ENCODE measurements at places on chromosomes 3 and 15.

- peak; percentile 64 for DNase-seq
Observed at GRCh38 chr15:57503051-57503702, 88.5 kb upstream of the MYZAP start.

DNA sequence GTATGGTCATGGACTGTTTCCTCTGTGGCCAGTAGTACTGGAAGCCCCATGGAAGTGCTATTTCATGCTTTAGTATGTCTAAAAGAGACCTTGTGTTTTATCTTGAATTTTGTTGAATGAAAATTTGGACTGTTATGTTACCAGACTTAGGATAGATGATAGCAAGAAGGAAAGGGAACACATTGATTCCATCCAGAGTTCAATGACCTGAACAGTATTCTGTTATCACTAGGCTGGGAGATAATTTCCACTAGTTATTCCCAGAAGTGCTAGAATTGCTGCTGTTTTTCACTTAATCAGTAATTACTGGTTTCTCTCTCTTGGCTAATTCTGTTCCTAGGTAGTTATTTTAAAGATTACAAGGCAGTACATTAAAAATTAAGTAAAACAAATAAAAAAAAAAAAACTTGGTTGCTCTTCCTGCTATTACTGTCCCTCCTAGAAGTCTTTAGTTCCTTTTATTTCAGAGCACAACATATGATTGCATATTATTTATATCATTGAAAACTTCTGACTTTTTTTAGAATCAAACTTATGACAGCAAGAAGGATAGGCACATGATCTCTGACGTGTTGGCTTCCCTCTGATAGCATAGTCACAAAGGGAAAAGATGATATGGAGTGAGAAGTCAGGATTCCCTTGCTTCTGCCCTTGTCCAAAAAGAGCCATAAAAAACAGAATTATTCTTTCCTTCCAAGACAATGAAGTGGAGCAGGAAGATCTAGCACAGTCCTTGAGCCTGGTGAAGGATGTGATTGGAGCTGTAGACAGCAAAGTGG, 72.2 kb downstream of the KLHL25 start:
- no peak for DNase-seq

- DNase-seq: no peak
Observed at GRCh38 chr3:154224866-154225265, 99.4 kb downstream of the DHX36 start.

DNA sequence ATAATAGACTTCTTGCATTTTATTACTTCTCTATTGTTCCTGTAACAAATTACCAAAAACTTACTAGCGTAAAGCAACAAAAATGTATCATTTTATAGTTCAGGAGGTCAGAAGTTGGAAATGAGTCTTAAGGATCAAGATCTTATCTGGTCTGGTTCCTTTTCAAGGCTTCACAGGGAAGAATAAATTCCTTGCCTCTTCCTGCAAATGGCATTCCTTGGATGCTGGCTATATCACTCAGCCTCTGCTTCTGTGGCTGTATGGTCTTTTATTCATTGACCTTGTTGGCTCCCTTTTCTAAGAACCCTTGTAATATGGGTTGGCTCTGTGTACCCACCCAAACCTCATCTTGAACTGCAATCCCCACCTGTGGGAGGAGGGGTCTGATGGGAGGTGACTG, 478.4 kb upstream of the THBS1 start:
- DNase-seq: peak; percentile 60

DNA sequence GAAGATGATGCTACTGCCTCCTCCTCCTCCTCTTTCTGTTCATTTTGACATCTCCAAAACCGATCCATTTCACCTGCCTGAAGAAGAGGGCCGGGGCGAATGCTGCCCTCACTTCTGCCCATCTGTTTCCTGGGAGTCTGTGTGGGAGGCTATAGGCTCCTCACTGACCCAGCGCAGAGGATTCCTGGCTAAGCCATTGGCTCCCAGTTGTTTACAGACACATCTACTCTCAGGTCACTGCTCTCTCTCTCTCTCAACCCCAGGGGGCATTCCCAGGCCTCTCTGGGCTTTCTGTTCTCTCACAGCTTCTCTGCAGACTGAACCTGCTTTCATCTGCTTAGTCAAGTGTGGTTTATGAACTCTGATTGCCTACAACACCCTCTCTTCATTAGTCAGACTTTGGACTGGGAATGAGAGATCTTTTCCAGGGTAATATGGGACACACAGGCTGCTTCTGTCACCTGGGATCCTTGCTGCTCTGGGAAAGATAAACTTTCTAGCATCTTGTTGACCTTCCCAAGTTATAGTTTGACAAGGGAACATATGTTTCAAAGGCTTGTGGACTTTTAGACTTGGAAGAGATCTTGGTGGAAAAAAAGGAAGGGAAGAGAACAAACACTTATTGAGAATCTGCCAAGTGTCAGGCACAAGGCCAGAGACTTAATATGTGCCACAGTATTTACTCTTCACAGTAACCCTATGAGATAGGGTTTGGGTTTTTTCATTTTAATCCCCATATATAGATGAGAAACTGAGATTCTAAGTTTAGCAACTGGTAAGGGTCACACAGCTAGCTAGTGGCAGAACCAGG, 30.2 kb upstream of the USP3 start:
- peak; percentile 78 for DNase-seq

- peak; percentile 45 for DNase-seq
Observed at GRCh38 chr3:134797057-134797740, 2.1 kb downstream of the EPHB1 start.

DNA sequence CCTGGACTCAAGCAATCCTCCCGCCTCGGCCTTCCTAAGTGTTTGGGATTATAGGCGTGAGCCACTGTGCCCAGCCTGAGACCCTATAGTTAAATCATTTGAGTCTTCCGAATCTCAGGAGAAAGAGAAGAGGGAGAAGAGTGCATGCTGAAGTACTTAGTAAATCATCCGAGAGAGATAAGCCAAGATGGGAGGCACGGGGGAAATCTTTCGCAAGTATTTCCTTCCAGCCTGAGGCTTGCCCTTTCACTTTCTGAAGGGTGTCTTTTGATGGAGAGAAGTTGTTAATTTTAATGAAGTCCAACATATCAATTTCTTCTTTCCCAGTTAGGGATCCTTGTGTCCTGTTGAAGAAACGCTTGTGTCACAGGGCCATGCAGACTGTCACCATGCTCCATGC, 97.1 kb upstream of the SLC6A6 start:
- DNase-seq: no peak

GRCh38 chr3:58234516-58234931, 3.1 kb upstream of the ABHD6 start:
- no peak for DNase-seq

- DNase-seq: no peak
Observed at GRCh38 chr15:66041276-66041675, 172.0 kb downstream of the RAB11A start.

GRCh38 chr3:71421475-71421819, 162.1 kb downstream of the FOXP1 start:
- DNase-seq: no peak

- DNase-seq: no peak
Observed at GRCh38 chr3:134018406-134018805, 11.3 kb downstream of the SLCO2A1 start.

DNA sequence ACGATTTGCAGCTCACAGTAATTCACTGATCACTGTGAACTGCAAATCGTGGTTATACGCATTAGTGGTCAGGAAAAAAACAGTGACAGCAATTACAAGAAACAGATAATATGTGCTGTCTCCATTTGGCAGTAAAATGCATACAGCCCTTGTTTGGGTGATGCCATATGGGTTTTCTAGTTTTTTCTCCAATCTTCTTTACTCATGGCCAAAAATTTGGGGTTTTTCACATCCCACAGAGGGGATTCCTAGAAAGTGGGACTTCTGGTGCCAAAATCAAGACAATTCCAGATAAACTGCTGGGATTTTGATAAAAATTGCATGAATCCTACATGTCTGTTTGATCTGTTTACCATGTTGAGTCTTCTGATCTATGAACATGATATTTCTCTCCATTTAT, 15.6 kb downstream of the NDN start:
- no peak for DNase-seq

- no peak for DNase-seq
Observed at GRCh38 chr3:63611382-63611781, 41.1 kb upstream of the SNTN start.

- no peak for DNase-seq
Observed at GRCh38 chr15:60518511-60518910, 39.6 kb upstream of the ICE2 start.

DNA sequence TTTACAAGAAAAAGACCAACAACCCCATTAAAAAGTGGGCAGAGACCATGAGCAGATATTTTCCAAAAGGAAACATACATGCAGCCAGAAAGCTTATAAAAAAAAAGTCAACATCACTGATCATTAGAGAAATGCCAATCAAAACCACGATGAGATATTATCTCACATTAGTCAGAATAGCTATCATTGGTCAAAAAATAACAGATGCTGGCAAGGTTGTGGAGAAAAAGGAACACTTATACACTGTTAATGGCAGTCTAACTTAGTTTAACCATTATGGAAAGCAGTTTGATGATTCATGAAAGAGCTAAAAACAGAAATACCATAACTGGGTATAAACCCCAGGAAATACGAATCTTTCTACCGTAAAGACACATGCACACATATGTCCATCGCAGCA, 76.3 kb downstream of the SUCNR1 start:
- no peak for DNase-seq

DNA sequence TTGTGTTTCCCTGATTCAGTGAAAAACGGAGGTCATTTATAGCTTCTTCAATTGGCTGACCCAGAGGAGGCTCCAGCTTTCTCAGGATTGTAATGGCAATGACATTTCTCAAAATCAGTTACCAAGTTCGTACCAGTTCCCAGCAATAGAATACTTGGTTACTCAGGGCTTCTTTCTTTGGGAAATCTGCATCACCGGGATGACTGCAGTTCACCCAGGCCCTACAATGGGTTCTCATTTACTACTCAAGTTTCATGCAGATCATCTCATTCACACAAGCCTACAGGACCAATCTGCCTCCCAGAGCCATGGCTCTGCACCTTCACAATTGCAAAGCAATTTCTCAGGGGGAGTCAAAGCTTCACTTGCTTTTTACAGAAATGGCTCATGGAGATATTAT, 109.6 kb downstream of the FHIT start:
- peak; percentile 71 for DNase-seq

DNA sequence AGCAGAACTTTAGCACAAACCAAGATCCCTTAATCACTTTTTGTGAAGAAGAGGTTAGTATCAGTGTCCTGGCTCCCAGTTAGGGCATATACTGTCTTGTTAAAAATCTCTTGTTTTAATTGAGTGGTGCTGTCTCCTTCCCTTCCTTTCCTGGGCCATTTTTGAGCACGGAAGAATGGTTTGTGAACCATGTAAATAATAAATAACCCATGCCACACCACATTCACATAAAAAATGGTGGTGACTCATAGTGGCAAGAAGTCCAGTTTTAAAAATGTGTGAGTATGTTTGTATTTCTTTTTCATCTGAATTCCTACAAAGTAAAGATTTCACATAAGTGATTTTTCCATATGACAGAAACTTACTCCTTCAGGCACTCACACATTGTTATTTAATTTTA, 59.1 kb upstream of the SPRED1 start:
- no peak for DNase-seq

DNA sequence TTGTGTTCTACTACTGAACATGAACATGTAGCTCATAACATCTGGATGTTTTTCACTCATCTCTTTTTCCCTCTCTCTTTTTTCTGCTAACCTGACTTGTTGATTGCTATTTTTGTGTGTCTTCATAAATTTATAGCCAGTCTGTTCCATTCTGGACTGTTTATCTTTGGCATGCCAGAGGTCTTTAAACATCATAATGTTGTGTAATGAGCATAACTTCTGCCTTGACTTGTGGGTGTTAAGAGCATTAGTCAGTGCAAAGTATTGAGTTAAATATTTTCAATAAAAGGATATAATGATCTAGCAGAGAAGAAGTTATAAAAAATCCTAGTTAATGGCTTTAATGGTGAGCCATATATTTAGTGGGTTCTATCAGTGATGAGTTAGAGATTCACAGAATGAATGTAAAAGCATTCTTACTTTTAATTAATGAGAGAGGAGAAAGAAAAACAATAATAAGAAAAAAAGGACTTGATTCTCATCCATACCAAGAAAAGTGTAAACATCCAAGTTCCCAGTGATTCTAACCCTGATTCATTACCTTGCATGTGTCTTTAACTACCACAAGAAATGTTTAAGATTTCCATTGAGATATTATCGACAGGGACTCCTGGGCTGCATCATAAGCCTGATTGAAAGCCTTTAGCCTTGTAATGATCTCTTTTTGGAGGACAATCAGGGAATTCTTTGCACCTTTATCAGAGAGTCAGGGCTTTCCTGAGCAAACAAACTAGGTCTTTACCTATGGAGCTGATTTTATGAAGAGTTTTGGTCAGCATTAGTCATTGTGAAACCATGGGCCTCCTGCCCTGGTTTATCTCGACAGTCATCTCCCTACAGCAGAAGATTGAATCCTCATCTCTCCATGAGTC, 22.9 kb downstream of the MITF start:
- peak; percentile 70 for DNase-seq

GRCh38 chr15:61500951-61501620, 272.0 kb upstream of the RORA start:
- no peak for DNase-seq

DNA sequence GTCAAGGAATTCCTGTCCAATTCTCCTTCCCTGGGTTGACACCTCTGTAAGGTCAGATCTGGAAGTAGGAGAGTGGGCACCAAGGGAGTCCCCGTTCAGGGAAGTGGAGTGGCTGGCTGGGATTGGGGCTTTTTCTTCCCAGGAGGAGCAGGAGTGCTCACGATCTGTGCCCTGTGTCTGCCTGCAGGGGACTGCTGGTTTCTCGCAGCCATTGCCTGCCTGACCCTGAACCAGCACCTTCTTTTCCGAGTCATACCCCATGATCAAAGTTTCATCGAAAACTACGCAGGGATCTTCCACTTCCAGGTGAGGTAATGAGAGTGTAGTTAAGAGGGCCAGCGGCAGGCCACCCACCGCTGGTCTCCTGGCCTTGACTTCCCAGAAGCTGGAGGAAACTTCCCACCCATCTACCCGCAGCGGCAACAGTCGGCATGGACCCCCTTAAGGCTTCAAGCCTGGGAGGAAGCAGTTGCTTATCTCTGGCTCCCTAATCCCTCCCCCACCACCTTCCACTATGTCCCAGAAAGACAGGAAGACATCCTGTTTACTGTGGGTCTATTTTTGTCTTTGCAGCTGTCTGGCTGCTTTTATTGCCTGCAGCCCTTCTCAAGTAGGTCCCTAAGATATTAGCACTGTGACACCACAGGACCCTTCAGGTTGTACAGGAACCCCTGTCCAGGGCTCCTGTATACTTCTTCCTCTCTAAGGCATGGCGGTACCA, 26.8 kb downstream of the CAPN3 start:
- DNase-seq: peak; percentile 37

- no peak for DNase-seq
Observed at GRCh38 chr15:99590913-99591646, 25.3 kb downstream of the MEF2A start.

- no peak for DNase-seq
Observed at GRCh38 chr15:29242456-29243242, 27.0 kb downstream of the NSMCE3 start.
